ENCODE measurements at places on chromosomes 4 and X. TPM values are rescaled to one million over a fixed set of nuclear protein-coding genes. Genes with fewer than 3 reads are reported as not detected.

DNA sequence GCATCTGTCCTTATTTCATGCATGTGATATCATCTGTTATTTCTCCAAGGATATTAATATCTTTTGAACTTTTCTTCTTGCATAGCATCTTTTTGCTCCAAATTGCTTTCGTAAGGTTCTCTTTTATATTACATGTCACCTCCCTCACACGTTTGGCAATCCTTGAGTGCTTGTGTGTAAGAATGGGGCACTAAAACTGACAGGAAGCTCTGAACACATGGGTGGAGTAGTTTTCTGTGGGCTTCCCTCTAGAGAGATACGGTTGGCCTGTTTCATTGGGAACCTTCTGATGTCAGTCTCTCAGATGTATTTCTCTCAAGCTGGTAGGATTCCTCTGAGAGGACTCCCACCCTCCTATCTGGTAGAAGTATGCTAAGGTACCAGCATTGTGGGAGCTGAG lies 223.0 kb downstream of the MID1 start:
- no peaks in the 10 kb centered on the region for H3K4me1 ChIP-seq
- H3K36me3 ChIP-seq: no peaks in the 10 kb centered on the region
- H3K27me3 ChIP-seq: no peaks in the 10 kb centered on the region
- DNase-seq: no peak
- no peak overlapping the region for H3K27ac ChIP-seq

GRCh38 chr4:85474818-85475630 lies at the start of gene ARHGAP24:
Gene ARHGAP24 (plus strand): TSS chr4:85475150.
- H3K4me1 ChIP-seq: peaks cover 4% of the 10 kb centered on the region
- H3K27me3 ChIP-seq: no peaks in the 10 kb centered on the region
- DNase-seq: peak; percentile 91
- peak within 1 kb of the TSS; percentile 87 for H3K27ac ChIP-seq

DNA sequence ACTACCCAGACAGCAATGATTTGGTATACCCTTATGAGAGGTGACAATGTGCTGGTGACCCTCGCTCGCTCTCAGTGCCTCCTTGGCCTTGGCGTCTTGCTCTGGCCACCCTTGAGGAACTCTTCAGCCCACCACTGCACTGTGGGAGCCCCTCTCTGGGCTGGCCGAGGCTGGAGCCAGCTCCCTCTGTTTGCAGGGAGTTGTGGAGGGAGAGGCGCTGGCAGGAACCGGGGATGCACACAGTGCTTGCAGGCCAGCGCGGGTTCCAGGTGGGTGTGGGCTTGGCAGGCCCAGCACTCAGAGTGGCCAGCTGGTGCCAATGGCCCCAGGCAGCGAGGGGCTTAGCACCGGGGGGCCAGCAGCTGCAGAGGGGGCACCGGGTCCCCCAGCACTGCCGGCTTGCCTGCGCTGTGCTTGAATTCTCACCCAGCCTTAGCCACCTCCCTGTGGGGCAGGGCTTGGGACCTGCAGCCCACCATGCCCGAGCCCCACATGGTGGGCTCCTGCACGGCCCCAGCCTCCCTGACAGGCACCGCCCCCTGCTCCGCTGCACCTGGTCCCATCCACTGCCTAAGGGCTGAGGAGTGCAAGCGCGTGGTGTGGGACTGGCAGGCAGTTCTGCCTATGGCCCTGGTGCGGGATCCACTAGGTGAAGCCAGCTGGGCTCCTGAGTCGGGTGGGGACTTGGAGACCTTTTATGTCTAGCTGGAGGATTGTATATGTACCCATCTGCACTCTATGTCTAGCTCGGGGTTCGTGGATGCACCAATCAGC lies 857.0 kb upstream of the IGFBP7 start:
- no peak overlapping the region for H3K4me3 ChIP-seq
- DNase-seq: no peak
- H3K4me1 ChIP-seq: no peaks in the 10 kb centered on the region
- H3K36me3 ChIP-seq: no peaks in the 10 kb centered on the region
- no peak overlapping the region for H3K27ac ChIP-seq

The PCYT1B gene
- 0.14 TPM for total RNA-seq

DNA sequence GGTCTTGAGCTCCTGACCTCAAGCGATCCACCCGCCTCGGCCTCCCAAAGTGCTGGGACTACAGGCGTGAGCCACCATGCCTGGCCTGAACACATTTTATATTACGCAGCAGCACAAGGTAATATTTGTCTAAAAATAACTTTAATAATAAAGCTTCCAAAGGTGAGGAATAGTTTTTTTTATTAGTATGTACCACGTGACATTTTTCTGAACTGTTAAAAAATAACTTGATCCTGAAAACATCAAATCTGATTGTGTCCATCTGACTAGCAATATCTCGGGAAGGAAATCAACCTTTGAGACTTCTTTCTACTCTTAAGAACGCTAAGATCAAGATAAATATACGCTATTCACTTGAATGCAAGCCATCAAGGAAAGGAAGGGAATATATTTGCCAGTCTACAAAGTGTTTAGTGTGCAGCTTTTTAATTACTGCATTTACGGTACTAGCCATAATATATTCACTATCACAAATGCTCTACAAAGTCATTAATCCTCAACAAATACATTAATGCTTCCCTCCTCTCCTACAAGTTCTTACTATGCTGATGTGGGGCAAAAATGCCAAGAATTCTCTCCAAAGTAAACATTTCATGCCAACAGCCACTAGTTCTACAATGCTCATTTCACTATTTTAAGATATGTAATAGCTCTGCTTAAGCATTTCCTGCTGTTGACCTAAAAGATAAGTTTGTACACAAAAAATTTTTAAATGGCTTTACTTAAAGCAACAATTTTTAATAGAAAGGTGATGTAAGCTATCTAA lies 143.6 kb downstream of the APBB2 start:
- peaks cover 32% of the 10 kb centered on the region for H3K4me1 ChIP-seq
- no peak overlapping the region for H3K4me3 ChIP-seq
- no peaks in the 10 kb centered on the region for H3K27me3 ChIP-seq
- no peaks in the 10 kb centered on the region for H3K36me3 ChIP-seq

GRCh38 chrX:67781132-67781531 lies 237.3 kb downstream of the AR start:
- H3K27me3 ChIP-seq: no peaks in the 10 kb centered on the region
- no peaks in the 10 kb centered on the region for H3K36me3 ChIP-seq
- no peak for DNase-seq
- H3K27ac ChIP-seq: peak overlapping the region; percentile 63
- H3K4me1 ChIP-seq: peaks cover 11% of the 10 kb centered on the region
- no peak overlapping the region for H3K4me3 ChIP-seq

DNA sequence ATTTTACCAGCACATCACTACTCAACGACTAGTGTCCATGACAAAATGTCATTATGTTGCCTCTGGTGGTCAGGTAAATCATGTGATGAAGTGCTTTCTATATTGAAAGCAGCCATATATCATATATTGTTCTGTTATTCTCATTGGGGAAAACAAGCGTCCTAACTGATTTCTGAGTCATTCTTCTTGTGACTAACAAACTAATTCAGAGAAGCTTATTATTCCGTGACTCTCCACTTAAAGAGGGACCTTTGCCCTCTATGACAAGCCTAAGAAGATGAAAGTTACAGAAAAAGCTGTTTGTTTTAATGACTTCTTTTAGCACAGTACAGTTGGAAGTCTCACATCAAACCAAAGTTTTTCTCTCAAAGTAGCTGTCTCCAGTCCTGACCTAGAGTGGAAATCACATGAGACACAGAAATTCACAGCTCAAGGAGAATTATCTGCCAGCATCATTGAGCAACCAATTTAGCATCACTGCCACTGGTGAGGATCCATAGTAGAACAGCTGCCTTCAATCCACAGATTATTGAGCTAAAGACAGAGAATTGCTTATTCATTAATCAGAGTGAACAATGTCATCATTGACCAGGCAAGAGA lies 36.4 kb downstream of the ASB9 start:
- H3K4me3 ChIP-seq: no peak overlapping the region
- H3K27ac ChIP-seq: no peak overlapping the region
- H3K36me3 ChIP-seq: no peaks in the 10 kb centered on the region
- no peaks in the 10 kb centered on the region for H3K4me1 ChIP-seq
- no peak for DNase-seq
- H3K27me3 ChIP-seq: no peaks in the 10 kb centered on the region

DNA sequence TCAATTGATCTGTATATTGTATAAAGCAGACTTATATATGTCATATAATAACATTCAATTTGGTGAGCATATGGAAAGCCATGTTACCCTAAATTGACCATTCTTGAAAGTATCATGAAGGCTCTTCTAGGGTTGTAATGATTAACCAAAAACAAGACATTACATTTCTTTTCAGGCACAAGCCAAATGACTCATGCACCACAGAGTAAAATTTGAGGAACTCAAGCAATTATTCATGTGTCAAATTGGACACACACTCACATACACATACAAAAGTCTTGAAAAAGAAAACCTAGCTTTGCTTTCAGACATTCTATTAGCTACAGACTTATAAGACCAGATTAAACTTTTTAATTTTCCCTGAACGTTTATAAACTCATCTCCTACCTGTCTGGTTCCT lies 146.5 kb upstream of the PCDH18 start:
- no peaks in the 10 kb centered on the region for H3K4me1 ChIP-seq
- H3K27me3 ChIP-seq: no peaks in the 10 kb centered on the region
- H3K4me3 ChIP-seq: no peak overlapping the region
- no peak overlapping the region for H3K27ac ChIP-seq

All from upper lobe of right lung (tissue), 1 donor.